ENCODE measurements at places on chromosomes 6 and 20. TPM values are rescaled to one million over a fixed set of nuclear protein-coding genes. Genes with fewer than 3 reads are reported as not detected.

GRCh38 chr6:145967549-145967948 lies 3.4 kb upstream of the SHPRH start:
- H3K27ac ChIP-seq: no peak overlapping the region
- H3K4me1 ChIP-seq: peaks cover 17% of the 10 kb centered on the region
- no peak for DNase-seq
- H3K27me3 ChIP-seq: no peaks in the 10 kb centered on the region

GRCh38 chr6:37779902-37780628 lies 39.5 kb upstream of the ZFAND3 start:
- no peak overlapping the region for H3K27ac ChIP-seq
- no peak overlapping the region for H3K4me3 ChIP-seq
- H3K36me3 ChIP-seq: no peaks in the 10 kb centered on the region
- no peak for DNase-seq
- H3K4me1 ChIP-seq: peaks cover 15% of the 10 kb centered on the region
- peaks cover 6% of the 10 kb centered on the region for H3K27me3 ChIP-seq

DNA sequence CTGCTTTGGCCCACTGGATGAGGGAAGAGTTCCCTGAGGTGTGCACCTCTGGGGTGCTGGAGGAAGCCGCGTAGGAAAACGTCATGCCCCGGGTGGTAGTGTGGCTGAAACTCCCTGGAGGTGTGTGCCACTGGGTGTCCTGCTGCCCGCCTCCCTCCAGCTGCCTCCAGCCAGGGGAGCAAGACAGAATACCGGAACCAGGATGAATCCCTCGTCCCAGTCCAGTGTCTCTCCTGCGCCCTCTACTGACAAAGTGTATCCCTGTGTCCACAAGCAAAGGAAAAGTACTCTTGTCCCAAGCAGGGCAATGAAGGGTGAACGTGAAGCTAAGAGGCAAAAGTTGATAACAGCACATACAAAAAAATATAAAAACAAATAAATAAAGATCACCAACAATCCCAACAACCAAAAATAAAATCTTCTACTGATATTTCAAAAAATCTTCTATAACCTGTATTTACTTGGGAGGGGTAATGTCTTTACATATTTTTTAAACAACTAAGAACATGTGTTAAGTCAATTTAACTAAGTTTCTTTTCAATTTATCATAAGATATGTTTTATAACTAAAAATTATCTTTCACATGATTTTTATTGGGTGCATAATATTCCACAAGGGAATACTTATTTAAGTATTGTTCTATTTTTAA lies 437.6 kb downstream of the MAFB start:
- no peaks in the 10 kb centered on the region for H3K4me1 ChIP-seq
- no peak for DNase-seq
- H3K27me3 ChIP-seq: no peaks in the 10 kb centered on the region

Gene SYNJ2
- total RNA-seq: 22.4 TPM

- no peaks in the 10 kb centered on the region for H3K4me1 ChIP-seq
- H3K4me3 ChIP-seq: no peak overlapping the region
- H3K36me3 ChIP-seq: no peaks in the 10 kb centered on the region
- no peaks in the 10 kb centered on the region for H3K27me3 ChIP-seq
- H3K27ac ChIP-seq: no peak overlapping the region
These were observed 10.7 kb upstream of the KCNK15 start for GRCh38 chr20:44734938-44735337.

Gene RIN2
- total RNA-seq: 0.57 TPM

DNA sequence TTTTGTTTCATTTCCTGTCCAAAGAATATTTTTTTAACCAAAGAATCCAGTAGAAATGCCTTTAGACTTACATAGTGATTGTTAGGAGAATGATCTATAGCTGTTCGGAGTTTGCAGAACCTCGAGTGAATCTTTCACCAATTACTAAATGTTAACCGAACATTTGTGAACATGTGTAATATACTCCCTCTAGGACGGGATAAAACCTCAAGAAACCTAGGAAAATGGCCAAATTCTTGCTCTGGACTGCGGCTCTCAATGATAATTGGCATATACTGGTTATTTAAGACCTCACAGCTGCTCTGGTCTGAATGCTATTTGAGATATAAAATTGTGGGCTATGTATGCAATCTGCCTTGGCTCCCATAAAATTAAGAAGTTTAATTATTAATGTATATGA lies 137.1 kb downstream of the PACRG start:
- no peaks in the 10 kb centered on the region for H3K4me1 ChIP-seq
- H3K27ac ChIP-seq: no peak overlapping the region
- DNase-seq: no peak

DNA sequence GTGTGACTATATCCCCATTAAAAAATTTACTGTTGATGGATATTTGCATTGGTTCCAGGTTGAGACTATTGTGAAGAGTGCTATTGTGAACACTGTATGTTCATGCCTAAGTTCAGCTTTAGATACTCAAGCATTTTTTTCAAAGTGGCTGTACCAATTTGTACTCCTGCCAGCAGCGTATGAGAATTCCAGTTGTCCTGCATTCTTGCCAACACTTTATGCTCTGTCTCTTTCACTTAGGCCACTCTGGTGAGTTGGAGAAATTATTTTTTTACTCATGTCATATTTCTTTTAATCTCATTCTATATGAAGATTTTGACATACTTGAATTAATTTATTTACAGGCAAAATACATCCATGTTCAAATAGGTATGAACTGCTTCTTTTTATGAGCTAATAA lies 76.2 kb downstream of the JAG1 start:
- DNase-seq: no peak
- no peaks in the 10 kb centered on the region for H3K36me3 ChIP-seq
- H3K4me1 ChIP-seq: no peaks in the 10 kb centered on the region
- no peak overlapping the region for H3K27ac ChIP-seq
- H3K27me3 ChIP-seq: no peaks in the 10 kb centered on the region

GRCh38 chr6:147463651-147464050 lies 44.8 kb upstream of the SAMD5 start:
- H3K4me3 ChIP-seq: no peak overlapping the region
- no peaks in the 10 kb centered on the region for H3K36me3 ChIP-seq
- no peak overlapping the region for H3K27ac ChIP-seq
- no peaks in the 10 kb centered on the region for H3K27me3 ChIP-seq
- DNase-seq: no peak

DNA sequence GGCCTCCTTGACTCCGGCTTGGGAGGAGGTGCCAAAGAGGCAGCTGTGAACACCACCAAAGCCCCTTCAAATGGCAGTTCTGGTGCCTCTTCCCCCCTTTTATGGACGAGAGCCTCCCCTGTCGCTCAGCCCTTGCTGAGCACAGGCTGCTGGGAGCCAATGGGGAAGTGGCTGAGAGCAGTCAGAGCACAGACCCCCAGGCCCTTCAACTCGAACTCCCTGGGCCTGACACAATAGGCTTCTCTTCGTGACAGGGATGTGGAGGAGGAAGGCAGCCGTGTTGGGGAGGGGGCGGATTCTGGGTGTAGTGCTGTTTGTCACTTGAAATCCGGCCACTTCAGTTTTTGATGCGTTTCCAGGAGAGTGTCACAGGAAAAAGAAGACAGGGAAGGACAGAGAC lies at the start of gene PDYN:
TSS of gene PDYN (minus strand) at position 73 of the 400 bp plus-strand sequence. CDS start 10,974 bp downstream, outside the sequence.
- no peaks in the 10 kb centered on the region for H3K4me1 ChIP-seq
- H3K27ac ChIP-seq: no peak within 1 kb of the TSS
- no peaks in the 10 kb centered on the region for H3K27me3 ChIP-seq
- no peaks in the 10 kb centered on the region for H3K36me3 ChIP-seq
- H3K4me3 ChIP-seq: no peak within 1 kb of the TSS
- DNase-seq: no peak

Gene BNIP5
- total RNA-seq: not detected

DNA sequence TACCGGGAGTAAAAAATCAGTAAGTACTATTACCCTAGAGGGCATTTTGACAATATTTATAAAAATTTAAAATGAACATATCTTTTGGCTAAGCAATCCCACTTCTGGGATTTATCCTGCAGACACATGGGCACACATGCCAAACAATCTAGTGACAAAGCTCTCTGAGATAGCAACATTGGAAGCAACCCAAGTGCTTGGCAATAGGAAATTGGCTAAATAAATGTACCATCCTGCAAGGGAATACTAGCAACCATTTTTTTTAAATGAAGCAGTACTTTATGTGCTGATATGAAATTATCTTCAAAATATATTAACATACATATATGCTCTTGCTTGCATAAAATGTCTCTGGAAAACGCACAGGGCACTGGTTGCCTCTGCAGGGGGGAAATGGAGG lies 133.8 kb downstream of the SNX5 start:
- no peak overlapping the region for H3K4me3 ChIP-seq
- no peaks in the 10 kb centered on the region for H3K36me3 ChIP-seq
- H3K4me1 ChIP-seq: no peaks in the 10 kb centered on the region
- H3K27me3 ChIP-seq: no peaks in the 10 kb centered on the region
- no peak overlapping the region for H3K27ac ChIP-seq

- H3K36me3 ChIP-seq: no peaks in the 10 kb centered on the region
- H3K4me1 ChIP-seq: no peaks in the 10 kb centered on the region
- no peak overlapping the region for H3K27ac ChIP-seq
- H3K4me3 ChIP-seq: no peak overlapping the region
These were observed 68.1 kb upstream of the TBXT start for GRCh38 chr6:166235666-166236292.

DNA sequence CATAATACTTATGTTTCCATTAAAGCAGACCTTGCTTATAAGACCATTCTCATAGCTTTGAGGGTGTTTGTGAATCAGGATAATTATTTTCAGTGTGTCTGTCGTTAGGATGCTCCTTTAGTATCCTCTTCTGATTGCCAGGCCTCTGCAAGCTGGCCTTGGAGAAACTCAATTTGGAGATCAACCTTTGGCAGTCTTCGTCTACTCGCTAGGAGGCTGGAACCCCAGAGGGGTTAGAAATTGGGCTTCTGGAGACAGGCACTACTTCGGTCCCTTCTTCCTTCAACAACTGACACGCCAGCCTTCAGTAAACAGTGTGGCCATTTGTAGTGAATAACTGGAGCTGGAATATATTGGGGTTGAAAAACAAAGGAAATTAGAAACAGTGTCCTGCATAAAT lies 100.8 kb upstream of the CITED2 start:
- DNase-seq: no peak
- no peak overlapping the region for H3K4me3 ChIP-seq
- no peak overlapping the region for H3K27ac ChIP-seq

Gene MAD2L1BP
- 28.0 TPM for total RNA-seq

Gene ACTL10
- total RNA-seq: 0.66 TPM

GRCh38 chr6:125503181-125503580 lies 201.4 kb upstream of the HDDC2 start:
- no peaks in the 10 kb centered on the region for H3K36me3 ChIP-seq
- H3K4me3 ChIP-seq: no peak overlapping the region
- no peak overlapping the region for H3K27ac ChIP-seq
- no peaks in the 10 kb centered on the region for H3K4me1 ChIP-seq
- no peak for DNase-seq

GRCh38 chr6:18390476-18390875 lies 3.3 kb downstream of the RNF144B start:
- no peak overlapping the region for H3K27ac ChIP-seq
- no peak overlapping the region for H3K4me3 ChIP-seq
- no peaks in the 10 kb centered on the region for H3K27me3 ChIP-seq

Gene KATNA1
- 17.2 TPM for total RNA-seq

Gene KIAA1586
- 18.2 TPM for total RNA-seq

Gene RCAN2
- total RNA-seq: not detected

DNA sequence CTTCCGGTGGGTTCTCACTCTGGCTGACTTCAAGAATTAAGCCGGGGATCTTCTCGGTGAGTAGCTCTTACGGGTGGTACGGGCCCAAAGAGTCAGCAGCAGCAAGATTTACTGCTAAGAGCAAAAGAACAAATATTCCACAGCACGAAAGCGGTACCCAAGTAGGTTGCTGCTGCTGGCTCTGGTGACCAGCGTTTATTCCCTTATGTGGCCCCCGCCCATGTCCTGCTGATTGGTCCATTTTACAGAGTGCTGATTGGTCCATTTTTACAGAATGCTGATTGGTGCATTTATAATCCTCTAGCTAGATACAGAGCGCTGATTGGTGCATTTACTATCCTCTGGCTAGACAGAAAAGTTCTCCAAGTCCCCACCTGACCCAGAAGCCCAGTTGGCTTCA lies 44.3 kb downstream of the FAM50B start:
- H3K4me3 ChIP-seq: no peak overlapping the region
- no peaks in the 10 kb centered on the region for H3K27me3 ChIP-seq
- no peaks in the 10 kb centered on the region for H3K36me3 ChIP-seq
- no peak overlapping the region for H3K27ac ChIP-seq
- DNase-seq: no peak
- H3K4me1 ChIP-seq: no peaks in the 10 kb centered on the region

- H3K27ac ChIP-seq: no peak overlapping the region
- no peaks in the 10 kb centered on the region for H3K27me3 ChIP-seq
- no peaks in the 10 kb centered on the region for H3K36me3 ChIP-seq
These were observed 29.1 kb upstream of the HDAC2 start for GRCh38 chr6:114000069-114000468.

Gene ISM1
- 2.3 TPM for total RNA-seq

- peak; percentile 66 for DNase-seq
- peak overlapping the region; percentile 61 for H3K27ac ChIP-seq
- peaks cover 64% of the 10 kb centered on the region for H3K4me1 ChIP-seq
- no peak overlapping the region for H3K4me3 ChIP-seq
These were observed 73.1 kb downstream of the HIVEP2 start for GRCh38 chr6:142871910-142872331.

- H3K4me1 ChIP-seq: no peaks in the 10 kb centered on the region
- H3K36me3 ChIP-seq: no peaks in the 10 kb centered on the region
- H3K27ac ChIP-seq: no peak overlapping the region
- no peak for DNase-seq
These were observed 81.9 kb downstream of the ERMARD start for GRCh38 chr6:169833258-169833794.

- no peaks in the 10 kb centered on the region for H3K4me1 ChIP-seq
- no peaks in the 10 kb centered on the region for H3K36me3 ChIP-seq
- no peak overlapping the region for H3K4me3 ChIP-seq
- no peak for DNase-seq
These were observed 1.3 kb upstream of the KCNQ2 start for GRCh38 chr20:63473555-63474449.

GRCh38 chr20:7695635-7696034 lies 244.6 kb downstream of the HAO1 start:
- no peak for DNase-seq
- H3K27ac ChIP-seq: no peak overlapping the region
- no peak overlapping the region for H3K4me3 ChIP-seq
- H3K27me3 ChIP-seq: no peaks in the 10 kb centered on the region

Gene MROH8
- 1.9 TPM for total RNA-seq

Gene KCNS1
- not detected for total RNA-seq

Gene TSPO2
- not detected for total RNA-seq

GRCh38 chr6:35090734-35091133 lies 50.4 kb downstream of the TCP11 start:
- H3K27ac ChIP-seq: no peak overlapping the region
- H3K36me3 ChIP-seq: peaks cover 4% of the 10 kb centered on the region
- H3K4me1 ChIP-seq: no peaks in the 10 kb centered on the region
- no peaks in the 10 kb centered on the region for H3K27me3 ChIP-seq
- no peak for DNase-seq
